T-helper 2 cell (primary cell): ENCODE measurements at places on chromosomes 3 and 15.

DNA sequence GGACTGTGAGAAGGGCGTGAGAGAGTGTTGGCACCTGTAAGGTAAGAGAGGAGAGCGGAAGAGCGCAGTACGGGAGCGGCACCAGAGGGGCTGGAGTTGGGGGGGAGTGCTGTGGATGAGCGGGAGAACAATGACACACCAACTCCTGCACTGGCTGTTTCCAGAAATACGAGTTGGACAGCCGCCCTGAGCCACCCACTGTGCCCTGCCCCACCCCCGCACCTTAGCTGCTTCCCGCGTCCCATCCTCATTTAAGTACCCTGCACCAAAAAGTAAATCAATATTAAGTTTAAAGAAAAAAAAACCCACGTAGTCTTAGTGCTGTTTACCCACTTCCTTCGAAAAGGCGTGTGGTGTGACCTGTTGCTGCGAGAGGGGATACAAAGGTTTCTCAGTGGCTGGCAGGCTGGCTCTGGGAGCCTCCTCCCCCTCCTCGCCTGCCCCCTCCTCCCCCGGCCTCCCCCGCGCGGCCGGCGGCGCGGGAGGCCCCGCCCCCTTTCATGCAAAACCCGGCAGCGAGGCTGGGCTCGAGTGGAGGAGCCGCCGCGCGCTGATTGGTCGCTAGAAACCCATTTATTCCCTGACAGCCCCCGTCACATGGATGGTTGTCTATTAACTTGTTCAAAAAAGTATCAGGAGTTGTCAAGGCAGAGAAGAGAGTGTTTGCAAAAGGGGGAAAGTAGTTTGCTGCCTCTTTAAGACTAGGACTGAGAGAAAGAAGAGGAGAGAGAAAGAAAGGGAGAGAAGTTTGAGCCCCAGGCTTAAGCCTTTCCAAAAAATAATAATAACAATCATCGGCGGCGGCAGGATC lies at the start of gene SOX2:
Gene SOX2, plus strand, starts transcription at position 601 of the 811 bp plus-strand sequence. CDS start 436 bp downstream, outside the sequence.
- peak; percentile 57 for DNase-seq

DNA sequence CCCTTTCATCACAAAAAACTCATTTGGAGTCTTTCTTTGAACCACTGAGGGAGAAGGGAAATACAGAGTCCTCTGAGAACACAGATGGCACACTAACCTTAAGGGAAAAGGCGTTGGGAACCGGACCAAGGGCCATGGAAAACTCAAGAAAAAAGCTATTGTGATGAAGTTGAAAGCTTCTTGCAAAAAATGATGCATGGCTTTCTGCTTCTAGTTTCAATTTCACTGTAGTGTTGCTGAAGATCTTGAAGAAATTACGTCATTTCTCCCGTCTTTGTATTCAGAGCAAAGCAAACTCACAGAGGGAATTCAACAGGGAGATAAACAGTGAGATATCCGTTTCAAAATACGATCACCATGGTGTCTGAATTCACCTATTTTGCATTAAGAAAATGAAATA lies 642.3 kb upstream of the ADAMTS9 start:
- no peak for DNase-seq

DNA sequence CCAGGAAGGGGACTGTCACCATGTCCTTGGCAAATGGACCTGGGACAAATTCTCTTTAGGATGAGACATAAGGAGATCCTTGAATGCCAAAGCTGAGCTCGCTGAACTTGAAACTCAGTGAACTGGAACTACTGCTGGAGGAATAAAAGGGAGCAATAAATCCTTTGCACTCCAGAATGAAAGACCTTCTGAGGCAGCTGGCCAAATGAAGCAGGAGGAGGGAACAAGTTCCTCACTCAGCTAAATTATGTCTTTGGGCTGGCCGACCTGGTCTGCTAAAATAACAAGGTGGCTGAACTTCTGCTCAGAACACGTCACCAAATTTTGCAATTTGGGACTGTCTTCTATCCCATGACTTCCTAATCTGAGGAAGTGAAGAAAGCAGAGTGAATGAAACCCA lies 314.7 kb downstream of the LPP start:
- DNase-seq, result no peak

DNA sequence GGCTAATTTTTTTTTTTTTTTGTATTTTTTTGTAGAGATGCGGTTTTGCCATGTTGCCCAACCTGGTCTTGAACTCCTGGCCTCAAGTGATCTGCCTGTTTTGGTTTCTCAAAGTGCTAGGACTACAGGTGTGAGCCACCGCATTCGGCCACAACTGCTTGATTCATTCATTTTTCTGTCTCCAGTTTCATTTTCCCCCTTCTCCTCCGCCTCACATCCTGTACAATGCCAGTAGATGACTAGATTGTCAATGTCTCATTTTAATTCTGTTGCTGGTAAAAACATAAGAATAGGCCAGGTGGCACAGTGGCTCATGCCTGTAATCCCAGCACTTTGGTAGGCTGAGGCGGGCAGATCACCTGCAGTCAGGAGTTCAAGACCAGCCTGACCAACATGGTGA lies 12.0 kb upstream of the ZNF592 start:
- peak; percentile 45 for DNase-seq

DNA sequence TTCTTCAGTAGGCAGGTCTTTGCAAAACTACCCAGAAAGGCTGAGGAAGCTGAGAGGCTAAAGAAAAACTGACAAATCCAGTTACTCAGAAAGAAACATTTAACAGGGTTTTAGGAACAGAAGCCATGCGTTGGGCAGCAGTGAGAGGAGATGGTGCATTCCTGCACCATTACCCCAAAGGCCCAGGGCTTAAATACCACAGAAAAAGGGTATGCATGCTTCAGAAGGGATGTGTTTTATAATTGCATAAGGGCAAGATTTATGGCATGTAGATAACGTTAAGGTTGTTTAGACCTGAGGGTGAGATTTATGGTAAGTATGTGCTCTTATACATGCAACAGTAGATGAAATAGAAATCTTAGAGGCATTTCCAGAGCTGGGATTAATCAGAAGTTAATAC lies 10.0 kb downstream of the C3orf52 start:
- no peak for DNase-seq

DNA sequence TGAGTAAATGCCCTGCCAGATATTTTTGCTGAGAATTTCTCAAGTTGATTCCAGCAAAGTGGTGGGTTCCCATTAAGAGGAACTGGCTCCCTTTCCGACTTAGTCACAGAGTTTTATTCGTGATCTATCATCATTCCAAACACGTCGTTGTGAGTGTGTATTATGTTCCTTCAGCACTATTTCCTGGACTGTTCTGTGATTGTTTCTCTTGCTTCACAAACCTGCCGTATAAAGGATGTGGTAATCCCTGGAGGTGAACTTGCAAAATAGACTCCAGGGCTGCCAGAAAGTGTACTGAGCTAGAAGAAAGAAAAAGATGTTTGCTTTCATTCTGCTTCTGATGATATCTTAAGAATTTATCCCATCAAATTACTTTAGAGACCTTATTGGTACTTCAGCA lies 14.5 kb upstream of the CAPN3 start:
- no peak for DNase-seq

GRCh38 chr3:98897701-98898100 lies 3.8 kb downstream of the DCBLD2 start:
- no peak for DNase-seq

- no peak for DNase-seq
These were observed 37.3 kb downstream of the STARD5 start for GRCh38 chr15:81286621-81287121.

- no peak for DNase-seq
These were observed 965.0 kb downstream of the MCTP2 start for GRCh38 chr15:95196176-95196915.

GRCh38 chr3:58175187-58175436 lies 35.7 kb downstream of the DNASE1L3 start:
- no peak for DNase-seq

- no peak for DNase-seq
These were observed 95.9 kb downstream of the FEZF2 start for GRCh38 chr3:62277450-62277849.

GRCh38 chr3:124680521-124680920 lies 49.7 kb upstream of the UMPS start:
- no peak for DNase-seq

DNA sequence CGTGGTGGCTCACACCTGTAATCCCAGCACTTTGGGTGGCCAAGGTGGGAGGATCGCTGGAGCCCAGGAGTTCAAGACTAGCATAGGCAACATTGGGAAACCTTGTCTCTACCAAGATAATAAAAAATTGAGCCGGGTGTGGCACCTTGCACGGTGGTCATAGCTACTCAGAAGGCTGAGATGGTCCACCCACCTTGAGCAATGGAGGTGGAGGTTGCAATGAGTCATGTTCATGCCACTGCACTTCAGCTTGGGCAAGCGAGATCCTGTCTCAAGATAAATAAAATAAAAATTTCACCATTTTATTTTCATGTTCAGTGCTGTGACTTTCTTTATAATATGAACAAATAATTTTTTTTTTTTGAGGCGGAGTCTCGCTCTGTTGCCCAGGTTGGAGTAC lies 12.5 kb downstream of the MAPK6 start:
- no peak for DNase-seq

- DNase-seq, result no peak
These were observed 8.4 kb upstream of the COMMD4 start for GRCh38 chr15:75327491-75327890.

GRCh38 chr3:43580181-43580580 lies 41.6 kb downstream of the ANO10 start:
- DNase-seq, result no peak

- no peak for DNase-seq
These were observed 17.0 kb upstream of the ACTC1 start for GRCh38 chr15:34812369-34812768.

DNA sequence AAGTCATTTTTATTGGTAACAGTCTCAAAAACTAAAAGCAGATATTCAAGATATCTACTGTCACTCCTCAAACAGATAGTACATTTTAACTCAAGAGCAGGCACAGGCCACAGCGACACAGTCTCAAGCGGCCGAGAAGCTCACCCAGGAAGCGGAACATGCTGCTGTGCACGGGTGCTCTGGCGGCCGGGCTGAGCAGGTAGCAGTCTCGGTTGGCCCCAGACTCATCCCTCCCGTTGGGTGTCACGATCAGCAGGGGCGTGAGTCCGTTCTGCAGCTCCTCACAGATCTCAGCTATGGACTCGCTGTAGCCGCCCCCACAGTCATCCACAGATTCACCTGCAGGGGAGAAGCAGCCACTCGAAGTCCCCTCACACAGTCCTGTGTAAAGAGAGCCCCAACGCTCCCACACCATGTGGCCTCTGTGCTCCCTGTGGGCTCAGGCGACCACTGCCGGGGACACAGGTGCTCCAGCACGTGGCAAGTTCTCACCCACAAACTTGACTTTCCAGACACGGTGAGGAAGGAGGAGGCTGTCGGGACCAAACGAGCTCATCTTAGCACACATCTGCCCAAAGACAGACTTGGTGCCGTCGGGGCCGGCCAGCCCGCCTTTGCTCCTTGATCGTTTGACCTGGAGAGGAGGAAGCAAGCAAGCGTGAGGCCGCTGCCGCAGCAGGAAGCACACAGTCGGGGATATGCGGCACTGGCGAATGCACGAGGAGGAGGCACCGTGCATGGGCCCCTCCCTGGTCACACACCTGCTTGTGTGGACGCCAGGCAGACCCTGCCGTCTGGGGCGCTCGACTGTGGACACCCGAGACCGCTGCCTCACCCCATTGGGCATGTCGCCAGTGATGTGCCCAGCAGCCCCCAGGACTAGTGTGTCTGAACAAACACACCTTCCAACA lies 17.7 kb upstream of the OCA2 start:
- no peak for DNase-seq

DNA sequence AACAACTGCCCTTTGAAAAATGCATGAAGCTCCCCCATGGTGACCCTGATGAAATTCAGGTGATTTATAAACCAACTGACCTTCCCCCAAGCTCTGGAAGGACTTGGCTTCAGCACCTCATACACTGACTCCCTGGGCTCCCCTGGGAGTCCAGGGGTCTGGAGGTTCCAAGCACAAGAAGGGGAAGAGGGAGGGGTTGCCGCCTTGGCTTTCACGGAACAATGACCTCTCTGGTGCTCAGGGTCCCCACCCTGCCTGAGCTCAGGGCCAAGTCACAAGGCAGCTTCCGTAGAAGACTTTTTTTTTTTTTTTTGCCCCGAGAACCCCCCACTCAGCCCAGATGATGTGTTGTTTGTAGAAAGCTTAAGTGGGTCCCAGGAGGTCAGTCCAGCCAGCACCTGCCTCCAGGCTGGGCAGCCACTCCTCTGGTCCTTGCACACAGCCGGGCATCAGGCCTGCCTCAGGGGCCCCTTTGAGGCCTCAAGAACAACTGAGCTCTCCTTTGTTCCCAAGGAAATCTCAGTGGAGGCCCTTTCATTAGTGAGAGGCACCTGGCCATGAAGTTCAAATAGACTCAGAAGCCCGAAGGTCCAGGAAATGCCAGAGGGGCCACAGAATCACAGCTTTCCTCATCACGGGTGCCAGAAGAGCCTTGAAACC lies 14.0 kb upstream of the ALAS1 start:
- DNase-seq, result no peak

GRCh38 chr3:81911221-81911620 lies 149.8 kb upstream of the GBE1 start:
- DNase-seq, result no peak

GRCh38 chr3:88167704-88168103 lies 17.9 kb downstream of the C3orf38 start:
- DNase-seq, result no peak

DNA sequence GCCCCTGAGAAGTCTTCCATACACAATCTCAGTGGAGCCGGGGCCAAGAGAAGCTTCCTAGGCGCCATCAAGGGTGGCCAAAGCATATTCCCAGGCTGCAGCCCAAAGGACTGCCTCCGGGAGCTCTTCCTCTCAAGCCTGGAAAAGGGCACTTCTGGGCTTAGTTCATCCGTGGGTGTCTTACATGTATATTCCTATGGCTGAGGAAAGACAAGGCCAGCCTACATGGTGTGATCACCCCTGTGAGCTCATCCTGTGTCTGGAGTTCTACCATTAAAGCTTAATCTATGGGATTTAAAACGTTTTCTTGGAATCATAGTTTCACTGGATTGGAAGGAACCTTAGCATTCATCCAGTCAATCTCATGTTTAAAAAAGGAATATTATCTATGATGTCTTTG lies 21.9 kb upstream of the TIMP4 start:
- DNase-seq, result no peak

GRCh38 chr15:23806980-23807379 lies 119.9 kb upstream of the NDN start:
- DNase-seq, result no peak

DNA sequence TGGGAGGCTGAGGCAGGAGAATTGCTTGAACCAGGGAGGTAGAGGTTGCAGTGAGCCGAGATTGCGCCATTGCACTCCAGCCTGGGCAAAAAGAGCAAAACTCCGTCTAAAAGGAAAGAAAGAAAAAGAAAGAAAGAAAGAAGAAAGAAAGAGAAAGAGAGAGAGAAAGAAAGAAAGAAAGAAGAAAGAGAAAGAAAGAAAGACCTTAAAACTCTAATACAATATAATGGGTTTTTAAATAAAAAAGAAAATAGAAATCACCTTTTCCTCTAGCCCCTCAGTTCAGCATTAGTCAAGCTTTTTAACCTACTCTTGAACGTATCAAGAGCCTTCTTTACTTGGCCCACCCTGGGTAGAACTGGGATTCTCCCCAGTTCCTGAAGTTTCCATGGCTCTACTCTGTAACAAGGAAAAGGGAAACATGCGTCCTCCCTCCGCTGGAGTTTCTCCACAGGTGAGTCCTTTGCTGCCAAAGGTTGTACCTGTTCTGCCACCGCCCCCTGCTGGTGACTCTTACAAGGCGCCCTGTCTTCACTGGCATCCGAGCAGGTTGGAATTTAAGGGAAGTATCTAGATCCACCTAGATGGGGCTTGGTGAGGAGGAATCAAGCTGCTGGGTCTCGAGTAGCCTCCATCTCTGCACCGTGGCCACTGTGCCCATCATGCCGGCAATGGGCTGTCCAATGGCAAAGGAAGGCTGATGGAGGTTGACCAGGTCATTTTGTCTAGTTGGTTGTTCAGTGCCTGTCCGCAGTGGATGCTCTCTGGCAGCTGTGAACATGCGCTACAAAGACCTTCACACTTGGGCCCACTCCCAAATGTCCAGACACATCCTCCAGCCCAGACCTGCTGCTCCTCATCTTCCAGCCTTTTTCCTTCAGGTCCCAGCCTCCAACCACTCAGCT lies 20.6 kb upstream of the EPHB3 start:
- peak; percentile 74 for DNase-seq
